Colonic mucosa (tissue), 4 donors: ENCODE measurements at places on chromosomes 1 and 21. TPM values are rescaled to one million over a fixed set of nuclear protein-coding genes. Genes with fewer than 3 reads are reported as not detected.

DNA sequence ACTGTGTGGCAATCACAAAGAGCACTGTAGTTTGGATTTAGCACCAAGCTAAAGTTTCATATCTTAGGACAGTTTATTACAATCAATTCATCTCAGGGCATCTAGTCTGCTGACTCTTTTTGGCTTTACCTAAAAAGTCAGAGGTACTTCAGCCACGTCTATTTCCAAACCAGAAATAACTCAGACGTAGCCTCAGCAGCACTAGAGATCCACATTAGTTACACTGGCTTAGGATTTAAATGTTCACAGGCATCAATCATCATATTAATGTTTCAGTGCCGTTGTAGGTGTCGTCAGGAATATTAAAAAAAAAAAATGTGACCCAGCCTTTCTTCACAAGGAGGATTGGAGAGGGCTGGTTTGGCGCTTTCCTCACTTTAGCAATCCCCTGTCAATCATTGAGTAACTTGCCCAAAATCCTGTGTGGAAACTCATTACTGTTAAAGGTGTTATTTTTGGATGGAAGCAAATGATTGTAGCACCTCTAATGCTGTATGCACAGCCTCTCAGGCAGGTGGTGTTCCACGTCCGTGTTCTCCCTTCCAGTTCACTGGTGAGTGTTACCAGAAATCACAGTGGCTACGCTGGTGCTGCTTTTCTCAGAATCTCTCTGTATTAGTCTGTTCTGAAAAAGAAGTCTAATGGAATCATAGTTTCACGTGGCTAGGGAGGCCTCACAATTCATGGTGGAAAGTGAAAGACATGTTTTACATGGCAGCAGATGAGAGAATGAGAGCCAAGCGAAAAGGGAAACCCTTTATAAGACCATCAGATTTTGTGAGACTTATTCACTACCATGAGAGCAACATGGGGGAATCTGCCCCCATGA lies 45.4 kb downstream of the NEK7 start:
- DNase-seq = no peak

- DNase-seq = peak; percentile 27
Measured at GRCh38 chr1:232628335-232629249, 1.3 kb downstream of the SIPA1L2 start.

DNA sequence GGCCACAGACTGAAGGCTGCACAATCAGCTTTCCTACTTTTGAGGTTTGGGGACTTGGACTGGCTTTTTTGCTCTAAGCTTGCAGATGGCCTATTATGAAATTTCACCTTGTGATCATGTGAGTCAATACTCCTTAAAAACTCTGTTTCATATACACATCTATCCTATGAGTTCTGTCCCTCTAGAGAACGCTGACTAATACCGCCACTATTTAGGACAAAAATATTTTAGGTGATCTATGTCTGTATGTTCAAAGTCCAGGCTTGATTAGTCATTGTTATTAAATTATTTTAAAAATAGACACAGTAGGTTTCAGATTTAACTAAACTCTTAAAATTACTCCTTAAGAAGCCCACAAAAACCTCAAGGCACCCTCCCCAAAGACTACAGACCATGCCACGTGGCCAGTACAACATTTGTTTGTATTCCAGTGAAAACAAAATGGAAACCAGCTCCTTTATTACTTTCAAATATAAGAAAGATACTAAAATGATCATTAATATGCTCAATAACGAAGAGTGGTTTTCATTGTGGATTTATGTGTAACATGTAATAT lies 63.1 kb downstream of the TMPRSS15 start:
- DNase-seq = no peak

DNA sequence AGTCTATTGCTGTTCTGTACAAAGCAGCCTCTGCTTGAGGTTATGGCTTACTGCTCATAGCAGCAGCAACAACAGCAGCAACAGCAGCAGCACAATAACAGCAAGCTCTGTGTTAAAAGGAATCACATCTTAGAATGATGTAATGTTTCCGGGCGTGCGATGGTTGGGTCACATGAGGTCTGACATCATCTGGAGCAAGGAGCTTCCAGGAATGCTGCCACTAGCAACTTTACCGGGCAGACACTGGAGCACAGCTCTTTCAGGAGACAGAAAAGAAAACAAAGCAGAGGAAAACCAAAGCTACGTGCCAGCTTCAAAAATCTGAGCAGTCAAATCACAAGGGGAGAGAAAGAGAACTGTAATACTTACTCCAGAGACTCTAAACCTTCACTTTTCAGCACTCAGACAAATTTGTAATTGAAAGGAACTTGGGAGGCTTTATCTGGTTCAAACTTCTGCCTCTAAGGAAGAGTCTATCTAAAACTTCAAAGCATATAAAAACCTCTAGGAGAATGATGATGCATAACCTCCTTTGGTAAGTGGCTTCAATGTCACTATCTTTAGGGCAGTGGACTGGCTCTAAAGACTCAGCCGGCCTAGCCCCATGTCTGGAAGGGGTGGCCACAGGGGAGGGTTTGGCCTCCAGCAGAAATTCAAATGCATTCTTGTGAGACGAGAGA lies 28.3 kb upstream of the RAB3GAP2 start:
- DNase-seq = peak; percentile 23

The TRABD2B gene
- total RNA-seq = 0.42 TPM

- no peak for DNase-seq
Measured at GRCh38 chr1:109105881-109106280, 8.0 kb upstream of the ELAPOR1 start.

DNA sequence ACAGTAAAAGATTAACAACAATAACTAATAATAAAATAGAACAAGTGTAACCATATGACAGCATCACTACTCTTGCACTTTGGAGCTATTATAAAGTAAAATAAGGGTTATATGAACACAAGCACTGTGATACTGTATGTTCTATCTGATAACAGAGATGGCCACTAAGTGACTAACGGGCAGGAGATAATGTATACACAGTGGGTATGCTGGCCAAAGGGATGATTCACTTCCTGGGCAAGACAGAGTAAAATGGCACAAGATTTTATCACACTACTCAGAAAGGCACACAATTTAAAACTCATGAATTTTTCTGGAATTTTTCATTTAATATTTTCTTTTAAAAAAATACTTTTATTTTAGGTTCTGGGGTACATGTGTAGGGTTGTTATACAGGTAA lies 12.3 kb downstream of the SLC9C2 start:
- DNase-seq = no peak

The TDRKH gene
- 6.8 TPM for total RNA-seq

The S100B gene
- total RNA-seq = 8.2 TPM

DNA sequence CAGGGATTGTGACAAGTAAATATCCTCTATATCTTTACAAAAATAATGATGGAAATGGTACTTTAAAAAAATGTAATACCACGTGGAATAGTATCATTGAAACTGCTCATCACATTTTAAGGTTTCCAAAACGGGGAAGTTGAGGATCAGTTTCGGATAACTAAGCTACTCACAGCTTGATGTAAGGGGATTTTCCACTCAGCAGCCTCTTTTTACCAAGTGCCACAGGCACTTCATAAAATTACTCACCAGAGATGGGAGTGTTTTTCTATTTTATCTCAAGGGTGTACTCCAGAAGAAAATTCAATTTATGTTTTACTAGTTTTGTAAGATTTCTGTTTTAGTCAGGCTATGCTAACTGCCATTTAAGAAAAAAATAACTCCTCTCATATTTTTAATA lies 91.7 kb downstream of the TPR start:
- no peak for DNase-seq

- DNase-seq = no peak
Measured at GRCh38 chr1:31401241-31401640, 11.8 kb upstream of the SERINC2 start.

DNA sequence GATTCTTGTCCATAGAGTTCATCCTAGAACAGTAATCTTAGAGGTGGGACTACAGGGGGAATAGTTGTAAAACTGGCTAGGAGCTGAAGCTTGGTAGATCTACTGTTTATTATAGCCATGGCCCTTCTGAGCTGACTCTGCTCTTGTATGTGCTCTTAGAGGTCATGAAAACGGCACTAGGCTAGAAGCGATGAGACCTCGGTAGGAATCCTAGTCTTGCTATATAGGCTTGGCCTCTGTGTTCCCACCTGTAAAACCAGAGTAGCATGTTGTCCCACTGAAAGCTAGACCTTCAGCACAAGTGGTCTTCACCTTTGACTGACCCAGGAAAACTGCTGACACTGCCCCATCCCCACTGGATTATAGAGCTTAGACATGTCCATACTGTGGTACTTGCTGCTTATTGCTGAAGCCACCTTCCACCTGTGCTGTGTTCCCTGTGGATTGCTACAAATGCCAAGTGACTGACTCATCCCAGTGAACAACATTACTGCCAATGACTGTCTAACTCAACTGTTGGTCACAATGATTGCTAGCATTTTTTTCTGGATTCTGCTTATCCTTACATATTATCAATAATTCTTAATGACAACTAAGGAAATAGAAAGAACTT lies 23.0 kb upstream of the PIGC start:
- no peak for DNase-seq
